ENCODE measurements at places on chromosomes 4 and X.

GRCh38 chr4:182177166-182177565 lies 66.0 kb upstream of the TENM3 start:
- DNase-seq = no peak

- no peak for DNase-seq
These were observed 98.5 kb upstream of the ETNPPL start for GRCh38 chr4:108861334-108861733.

DNA sequence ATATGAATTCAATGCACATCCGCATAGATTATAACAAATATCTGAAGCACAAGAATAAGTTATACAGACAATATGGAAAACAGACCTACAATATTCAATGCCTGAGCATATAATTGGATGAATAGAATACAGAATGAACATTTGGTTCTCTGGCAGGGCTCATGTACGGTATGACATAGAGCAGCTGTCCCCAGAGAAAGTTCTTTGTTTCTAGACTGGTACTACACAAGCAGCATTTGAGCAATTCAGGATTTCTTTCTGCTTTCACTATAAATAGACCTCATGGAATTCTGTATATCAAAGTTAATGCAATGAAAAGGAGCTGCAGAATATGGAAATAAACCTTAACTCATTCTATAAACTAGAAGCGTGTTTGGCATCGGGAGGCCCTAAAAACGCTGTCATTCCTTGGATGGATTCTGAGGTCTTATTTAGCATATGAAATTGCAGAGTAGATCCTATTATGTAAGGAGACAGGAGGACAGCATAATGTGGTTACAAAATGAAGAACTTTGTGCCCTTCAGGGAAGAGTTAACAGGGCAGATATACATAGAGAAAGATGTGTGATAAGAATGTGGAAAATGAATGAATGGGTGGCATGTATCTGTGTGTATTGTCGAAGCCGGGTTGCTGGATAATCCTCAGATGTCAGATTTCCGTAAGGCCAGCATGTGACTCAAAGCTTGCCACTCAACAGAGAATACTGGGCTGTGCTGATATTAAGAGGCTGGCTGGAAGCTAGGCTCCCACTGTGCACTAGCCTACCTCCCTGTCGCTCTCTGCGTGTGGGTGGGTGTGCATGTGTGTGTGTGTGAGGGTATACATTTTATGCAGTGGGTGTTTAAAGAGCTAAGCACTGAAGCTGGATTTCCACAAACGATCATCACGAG lies 103.3 kb upstream of the SLC4A4 start:
- DNase-seq = no peak

DNA sequence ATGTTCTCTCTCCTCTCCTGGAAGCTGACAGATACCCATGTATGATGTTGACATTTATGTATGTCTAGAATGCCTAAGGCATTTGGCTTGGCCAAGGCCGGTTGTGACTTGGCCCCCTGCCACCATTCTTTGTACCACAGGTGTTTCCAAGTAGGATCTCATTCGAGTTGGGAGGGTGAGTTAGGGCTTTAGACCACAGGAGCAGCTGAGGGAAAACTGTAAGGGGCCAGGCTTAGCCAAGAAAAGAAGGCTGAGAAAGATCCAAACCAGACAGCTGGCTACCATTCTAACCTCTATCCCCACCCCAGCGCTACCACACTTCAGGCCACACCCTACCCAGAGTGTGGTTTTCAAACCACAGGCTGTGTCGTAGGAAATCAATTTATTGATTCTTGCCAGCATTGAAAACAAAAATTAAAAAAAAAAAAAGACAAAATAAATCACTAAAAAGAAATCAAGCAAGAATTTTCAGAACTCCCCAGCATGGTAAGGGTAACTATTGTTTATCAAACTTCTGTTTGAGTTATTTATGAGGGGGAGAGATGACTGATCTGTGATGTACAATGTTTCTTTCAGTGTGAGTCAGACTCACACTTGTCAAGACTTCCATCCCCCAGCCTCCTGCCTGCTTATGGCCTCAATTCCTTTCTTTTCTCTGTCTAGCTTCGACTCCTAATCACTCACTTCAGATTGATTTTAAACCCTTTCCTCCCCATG lies 9.9 kb downstream of the TMSB4X start:
- DNase-seq = no peak

DNA sequence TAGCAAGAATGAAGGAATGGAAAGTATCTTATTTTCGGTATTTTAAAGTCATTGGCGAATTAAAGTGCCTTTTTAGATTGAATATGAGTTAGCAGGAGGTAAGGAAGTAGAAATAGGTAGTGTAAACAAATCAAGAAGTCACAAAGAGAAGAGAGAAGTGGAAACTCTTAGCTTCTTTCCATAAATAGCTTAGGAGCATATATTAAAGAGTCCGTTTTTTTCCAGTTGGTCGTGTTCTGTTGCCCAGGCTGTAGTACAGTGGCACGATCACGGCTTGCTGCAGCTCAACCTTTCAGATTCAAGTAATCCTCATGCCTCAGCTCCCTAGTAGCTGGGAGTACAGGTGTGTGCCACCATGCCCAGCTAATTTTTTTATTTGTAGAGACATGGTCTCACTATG lies 56.4 kb downstream of the UBE2K start:
- DNase-seq = no peak

DNA sequence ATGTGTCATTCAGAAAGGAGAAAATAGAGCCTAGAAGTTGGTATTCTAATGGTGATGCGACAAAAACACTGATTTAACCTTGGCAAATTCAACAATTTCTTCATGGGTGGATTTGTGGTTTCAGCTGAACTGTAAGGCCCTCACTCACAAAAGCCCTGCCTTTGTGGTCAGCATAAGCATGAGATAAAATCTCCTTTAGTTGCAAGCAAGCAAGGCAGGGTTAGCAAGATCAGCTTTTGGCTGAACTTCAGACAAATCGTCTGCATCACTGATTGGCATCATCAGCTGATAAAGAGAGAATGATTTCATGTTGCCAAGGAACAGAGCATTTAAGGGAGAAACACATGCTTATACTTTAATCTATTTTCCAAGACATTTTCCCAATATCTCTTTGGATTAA lies 2582.2 kb downstream of the PCDH7 start:
- DNase-seq = no peak

GRCh38 chr4:70801265-70801809 lies 38.4 kb downstream of the GRSF1 start:
- no peak for DNase-seq

DNA sequence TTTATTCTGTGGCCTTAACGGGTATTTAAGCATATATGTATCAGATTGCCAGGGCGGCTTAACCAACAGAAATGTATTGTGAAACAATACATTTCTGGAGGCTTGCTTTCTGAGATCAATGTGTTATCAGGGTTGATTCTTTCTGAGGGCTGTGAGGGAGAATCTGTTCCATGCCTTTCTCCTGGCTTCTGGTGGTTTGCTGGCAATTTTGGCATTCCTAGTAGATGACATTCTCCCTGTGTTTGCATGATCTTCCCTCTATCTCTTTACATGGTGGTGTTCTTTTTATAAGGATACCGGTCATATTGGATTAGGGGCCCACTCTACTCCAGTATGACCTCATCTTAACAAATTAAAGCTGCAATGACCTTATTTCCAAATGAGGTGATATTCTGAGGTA lies 16.9 kb upstream of the CEP135 start:
- no peak for DNase-seq

DNA sequence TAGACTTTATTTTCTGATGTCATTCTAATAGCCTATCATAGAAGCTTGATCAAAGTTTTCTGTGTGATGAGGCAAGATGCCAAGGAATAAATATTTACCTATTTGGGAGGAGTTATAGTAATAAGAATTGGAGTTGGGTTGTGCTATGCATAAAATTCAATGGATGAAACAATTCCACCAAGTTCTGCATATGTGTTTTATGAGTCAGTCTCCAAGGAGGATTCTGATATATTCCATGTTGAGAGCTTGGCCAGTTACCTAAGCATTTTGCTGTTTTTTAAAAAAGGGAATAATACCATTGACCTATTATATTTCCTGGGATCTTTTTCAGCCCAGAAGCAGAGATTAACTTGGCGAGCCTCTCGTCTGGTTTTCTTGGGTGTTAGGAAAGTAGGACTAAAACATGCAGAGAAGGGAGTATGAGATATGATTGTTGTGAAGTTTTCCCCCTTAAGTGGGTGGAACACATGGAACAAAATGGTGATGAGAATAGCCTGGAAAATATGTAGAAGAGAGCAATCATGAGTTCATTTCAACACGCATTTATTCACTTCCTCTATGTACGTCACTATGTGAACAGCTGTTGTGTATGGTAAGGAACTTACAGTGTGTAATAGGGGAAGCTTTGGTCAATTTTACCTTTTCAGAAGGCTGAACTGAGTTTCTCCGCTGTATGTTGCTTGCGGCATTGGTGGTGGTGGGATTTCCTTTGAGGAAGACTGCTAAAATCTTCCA lies 39.2 kb downstream of the POLA1 start:
- peak; percentile 28 for DNase-seq

DNA sequence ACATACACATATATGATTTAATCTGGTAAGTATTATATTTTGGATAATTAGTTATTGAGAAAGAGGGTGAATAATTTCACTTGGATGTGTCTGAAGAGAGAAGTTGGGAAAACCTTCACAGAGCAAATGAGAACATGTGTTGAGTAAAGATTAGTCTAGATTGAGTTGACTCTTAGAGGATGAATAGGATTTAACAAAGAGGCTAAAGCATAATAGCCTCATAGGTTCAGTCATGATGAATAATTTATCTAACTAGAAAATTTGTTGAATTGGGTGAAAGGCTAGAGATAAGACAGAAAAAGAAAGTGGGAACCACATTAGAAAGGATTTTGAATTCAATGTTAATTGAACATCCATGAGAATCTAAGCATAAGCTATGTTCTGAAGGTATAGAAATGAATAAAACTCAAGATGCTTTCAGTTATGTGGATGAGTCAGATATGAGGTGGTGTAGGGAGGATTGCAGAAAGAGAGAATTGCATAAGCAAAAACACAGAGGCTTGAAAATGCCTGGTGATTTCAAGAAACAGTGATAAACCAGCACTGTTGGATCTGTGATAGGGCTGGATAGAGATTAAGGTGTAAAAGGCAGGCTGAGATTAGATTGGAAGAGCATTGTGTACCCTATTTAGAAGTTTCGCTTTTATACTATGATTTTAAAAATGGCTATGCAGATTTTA lies 207.6 kb upstream of the NR3C2 start:
- DNase-seq = no peak

DNA sequence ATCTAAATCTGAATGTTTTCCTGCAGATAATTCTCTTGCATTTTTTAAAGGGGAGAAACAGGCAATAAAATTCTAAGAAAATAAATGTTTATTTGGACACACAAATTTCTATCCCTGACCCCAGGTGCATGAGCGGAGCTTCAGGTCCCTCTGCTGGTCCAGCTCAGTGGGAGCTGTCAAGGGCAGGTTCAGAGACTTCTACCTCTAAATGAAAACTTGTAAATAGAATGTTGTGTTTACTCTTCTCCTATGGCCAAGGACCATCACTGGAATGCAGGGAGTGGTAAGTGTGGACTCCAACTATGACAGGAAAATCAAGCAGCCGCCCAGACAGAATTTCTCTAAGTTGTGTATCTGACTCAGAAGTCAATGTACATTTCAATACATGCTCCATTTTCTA lies 148.6 kb upstream of the TTC29 start:
- no peak for DNase-seq

GRCh38 chr4:184644553-184645307 lies 4.5 kb downstream of the CASP3 start:
- no peak for DNase-seq

GRCh38 chr4:21451032-21451431 lies 497.5 kb downstream of the KCNIP4 start:
- DNase-seq = no peak

- DNase-seq = no peak
These were observed 189.6 kb upstream of the NHS start for GRCh38 chrX:17185431-17185830.

- no peak for DNase-seq
These were observed 100.9 kb upstream of the GUCY1A1 start for GRCh38 chr4:155565776-155566175.

DNA sequence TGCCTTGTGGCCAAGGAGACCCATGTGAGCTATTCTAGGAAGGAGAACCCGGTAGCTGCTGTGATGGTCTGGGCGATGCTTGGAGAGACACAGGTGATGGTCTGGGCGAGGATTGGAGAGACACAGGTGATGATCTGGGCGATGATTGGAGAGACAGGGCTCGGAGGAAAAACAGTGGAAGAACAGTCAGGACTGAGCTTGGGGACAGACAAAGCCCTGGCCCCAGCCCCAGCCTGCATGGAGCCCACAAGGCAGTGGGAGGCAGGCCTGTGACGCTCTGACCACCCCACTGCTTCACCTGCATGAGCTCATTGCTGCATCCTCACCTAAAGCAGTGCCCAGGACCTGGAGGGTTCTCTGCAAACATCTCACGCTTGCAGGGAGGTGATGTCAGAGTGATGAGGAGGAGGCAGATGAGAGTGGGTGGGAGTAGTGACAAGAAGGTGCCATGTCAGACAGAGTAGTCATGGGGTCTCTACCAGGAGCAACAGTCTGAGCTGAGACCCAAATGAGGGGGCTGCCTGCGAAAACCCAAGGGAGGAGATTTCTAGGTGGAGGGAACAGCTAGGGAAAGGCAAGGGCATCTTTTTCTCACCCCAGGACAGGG lies 35.9 kb upstream of the PSAPL1 start:
- DNase-seq = no peak

DNA sequence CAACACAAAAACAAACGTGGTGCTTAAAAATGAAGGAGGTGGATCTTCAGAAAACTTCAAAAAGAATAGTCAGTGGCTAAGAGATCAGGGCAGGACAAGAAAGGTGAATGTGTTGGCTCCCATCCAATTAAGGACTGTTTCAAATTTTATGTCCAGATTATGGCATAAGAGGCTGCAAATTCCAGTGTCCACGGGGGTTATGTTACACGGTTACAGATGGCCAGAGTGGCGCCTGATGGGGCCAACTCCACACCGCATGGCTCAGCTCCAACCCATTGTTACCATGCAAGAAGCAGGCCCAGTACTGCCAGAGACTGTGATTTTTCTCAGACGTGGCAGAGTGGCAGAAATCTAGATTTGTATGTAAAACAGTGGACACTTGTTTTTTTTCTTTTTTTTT lies 168.4 kb upstream of the TENM3 start:
- no peak for DNase-seq

- no peak for DNase-seq
These were observed 8.2 kb downstream of the FANCB start for GRCh38 chrX:14864631-14865030.

- no peak for DNase-seq
These were observed 112.4 kb upstream of the LSM6 start for GRCh38 chr4:146063143-146063542.

DNA sequence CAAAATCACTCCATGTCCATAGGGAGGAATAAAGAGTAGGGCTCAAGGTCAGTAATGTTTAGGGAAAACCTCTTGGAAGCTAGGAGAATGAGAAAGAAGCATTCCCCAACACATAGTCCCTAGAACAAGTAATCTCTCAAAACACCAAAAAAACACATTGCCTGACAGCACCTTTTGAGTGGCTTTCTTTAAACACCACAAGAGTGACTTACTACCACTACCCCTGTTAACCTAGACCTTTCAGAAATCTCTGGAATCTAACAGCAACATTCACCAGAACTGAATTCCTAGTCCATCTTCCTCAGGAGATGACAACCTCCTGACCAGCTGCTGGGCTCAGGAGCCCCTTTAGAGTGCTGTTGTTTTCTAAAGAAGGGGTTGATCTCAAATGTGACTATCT lies 142.2 kb downstream of the SOWAHB start:
- no peak for DNase-seq
